ENCODE measurements at places on chromosomes 5 and 9. TPM values are rescaled to one million over a fixed set of nuclear protein-coding genes. Genes with fewer than 3 reads are reported as not detected.

DNA sequence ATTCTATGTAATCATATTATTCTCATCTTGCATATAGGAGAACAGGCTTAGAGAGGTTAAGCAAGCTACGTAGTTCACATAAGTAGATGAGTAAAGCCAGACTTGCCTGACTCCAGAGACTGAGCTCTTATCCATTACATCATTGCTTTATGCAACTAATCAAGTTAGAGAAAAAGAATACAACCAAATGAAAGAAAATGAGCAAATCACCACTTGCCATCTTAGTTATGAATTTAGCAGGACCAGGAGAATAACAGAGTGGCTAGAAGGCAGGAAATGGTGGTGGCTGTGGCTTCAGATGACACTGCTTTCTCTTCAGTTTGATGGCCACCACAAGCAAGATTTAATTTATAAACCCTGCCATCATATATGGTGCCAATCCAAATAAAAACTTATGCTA lies 26.6 kb downstream of the POC5 start:
- ATAC-seq, result peak; percentile 50

DNA sequence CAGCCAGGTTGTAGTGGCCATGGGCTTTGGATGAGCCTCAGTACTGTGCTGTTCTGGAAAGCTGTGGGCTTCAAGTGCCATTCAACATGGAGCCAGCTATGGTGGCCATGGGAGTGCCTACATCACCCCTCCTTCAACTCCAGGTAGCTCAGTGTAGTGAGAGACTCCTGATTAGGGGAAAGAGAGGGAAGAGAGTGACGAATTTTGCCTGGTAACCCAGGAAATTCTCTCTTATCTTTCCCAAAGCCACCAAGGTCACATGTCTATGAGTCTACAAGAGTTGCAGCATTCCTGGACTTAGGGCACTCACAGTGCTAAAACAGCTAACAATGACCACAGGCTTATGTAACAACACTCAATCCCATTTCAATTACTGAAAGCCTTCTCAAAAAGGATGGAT lies 81.7 kb upstream of the SPTLC1 start:
- no peak for ATAC-seq

GRCh38 chr5:62741761-62742160 lies 163.1 kb downstream of the LRRC70 start:
- ATAC-seq, result no peak

DNA sequence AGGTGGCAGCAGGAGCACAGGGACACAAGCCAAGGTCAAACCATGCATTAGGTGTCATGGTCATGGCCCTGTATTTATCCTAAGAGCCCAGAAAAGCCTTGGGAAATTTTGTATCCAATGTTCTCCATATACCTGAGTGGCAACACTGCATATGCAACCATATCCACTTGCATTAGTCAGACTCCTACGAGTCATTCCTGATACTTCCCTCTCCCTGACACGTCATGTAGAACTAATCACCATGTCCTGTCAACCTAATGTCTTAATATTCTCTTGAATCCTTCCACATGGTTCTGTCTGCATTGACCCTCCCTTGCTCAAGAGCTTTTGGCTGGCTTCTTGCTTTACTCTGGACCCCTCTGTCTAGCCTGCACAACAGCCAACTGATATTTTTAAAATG lies 9.4 kb downstream of the SCGB3A2 start:
- no peak for ATAC-seq

Gene RLN1
- total RNA-seq, result 1.6 TPM

DNA sequence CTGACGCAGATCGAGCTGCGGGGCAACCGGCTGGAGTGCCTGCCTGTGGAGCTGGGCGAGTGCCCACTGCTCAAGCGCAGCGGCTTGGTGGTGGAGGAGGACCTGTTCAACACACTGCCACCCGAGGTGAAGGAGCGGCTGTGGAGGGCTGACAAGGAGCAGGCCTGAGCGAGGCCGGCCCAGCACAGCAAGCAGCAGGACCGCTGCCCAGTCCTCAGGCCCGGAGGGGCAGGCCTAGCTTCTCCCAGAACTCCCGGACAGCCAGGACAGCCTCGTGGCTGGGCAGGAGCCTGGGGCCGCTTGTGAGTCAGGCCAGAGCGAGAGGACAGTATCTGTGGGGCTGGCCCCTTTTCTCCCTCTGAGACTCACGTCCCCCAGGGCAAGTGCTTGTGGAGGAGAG lies 4.6 kb upstream of the PHYHD1 start:
- ATAC-seq, result no peak

GRCh38 chr5:76406014-76406413 lies 2.9 kb downstream of the IQGAP2 start:
- ATAC-seq, result no peak

Gene MORN5
- not detected for total RNA-seq

All from activated T-helper 17 cell treated with anti-CD3 and anti-CD28 coated beads, Interleukin-2, amount 50 U/mL, for 72 hours (primary cell).